Left forelimb (tissue), 1 donor: ENCODE measurements at places on chromosomes 7 and 10.

- DNase-seq: peak; percentile 82
These were observed 399.5 kb upstream of the ANKRD30A start for GRCh38 chr10:36725581-36726520.

DNA sequence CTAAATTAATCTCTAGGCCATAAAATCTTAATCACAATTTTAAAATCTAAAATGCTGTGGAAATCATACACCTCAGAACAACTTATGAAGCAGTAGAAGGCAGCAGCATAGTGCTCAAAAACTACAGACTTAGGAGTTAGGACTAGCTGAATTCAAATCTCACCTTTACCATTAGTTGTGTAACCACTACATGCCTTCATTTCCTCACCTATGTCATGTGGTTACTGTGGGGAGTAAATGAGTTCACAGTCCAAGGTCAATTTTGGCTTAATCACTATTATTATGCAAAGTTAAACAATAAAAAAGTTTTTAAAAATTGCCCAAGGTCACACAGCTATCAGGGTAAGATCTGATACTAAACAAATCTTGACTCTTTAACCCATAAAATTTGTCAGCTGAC lies 37.0 kb downstream of the SNX13 start:
- no peak for DNase-seq

- DNase-seq: no peak
These were observed 124.4 kb upstream of the ZNF804B start for GRCh38 chr7:88635149-88635548.

GRCh38 chr7:43952028-43952427 lies 25.8 kb downstream of the UBE2D4 start:
- no peak for DNase-seq

DNA sequence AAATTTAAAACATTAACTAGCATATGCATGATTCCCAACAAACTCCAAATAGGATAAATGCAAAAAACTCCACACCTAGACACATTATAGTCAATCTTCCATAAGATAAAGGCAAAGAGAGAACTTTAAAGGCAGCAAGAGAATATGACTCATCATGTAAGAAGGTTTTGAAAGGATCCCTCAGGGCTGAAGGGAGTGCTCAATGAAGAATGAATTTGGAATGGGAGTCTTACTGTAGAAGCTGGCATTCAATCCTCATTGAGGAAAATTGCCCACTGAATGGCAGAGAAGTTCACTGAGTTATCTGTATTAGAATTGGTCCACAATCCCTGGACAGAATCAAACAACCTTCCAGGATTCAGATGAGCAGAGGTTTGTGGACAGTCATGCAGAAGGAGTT lies 26.1 kb upstream of the ZNF365 start:
- DNase-seq: no peak

GRCh38 chr7:130910949-130911944 lies 177.2 kb upstream of the KLF14 start:
- no peak for DNase-seq

GRCh38 chr7:157467496-157468212 lies 130.8 kb downstream of the DNAJB6 start:
- peak; percentile 46 for DNase-seq

- DNase-seq: no peak
These were observed 25.2 kb downstream of the CNPY1 start for GRCh38 chr7:155521007-155521742.

DNA sequence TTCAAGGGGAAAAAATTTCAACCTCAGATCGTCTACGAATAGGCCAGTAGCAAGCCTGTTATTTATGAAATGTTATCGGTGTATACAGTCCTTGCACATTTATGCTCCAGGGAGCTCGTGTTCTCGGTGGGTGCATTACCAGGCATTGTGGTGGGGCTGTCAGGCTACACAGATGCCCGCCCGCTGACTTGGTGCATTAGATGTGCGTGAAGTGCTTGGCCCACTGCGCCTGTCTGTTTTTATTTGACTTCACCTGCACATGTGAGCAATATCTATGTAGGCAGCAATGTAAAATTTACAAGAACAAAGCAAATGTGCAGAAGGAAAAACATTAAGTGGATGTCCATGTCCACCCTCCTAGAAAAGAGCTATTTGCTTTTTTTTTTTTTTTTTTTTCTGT lies 2.8 kb downstream of the FOXK1 start:
- DNase-seq: no peak

GRCh38 chr10:10361301-10361885 lies 656.3 kb upstream of the CELF2 start:
- DNase-seq: no peak

- DNase-seq: no peak
These were observed 1.8 kb downstream of the TDRD1 start for GRCh38 chr10:114180937-114181336.

DNA sequence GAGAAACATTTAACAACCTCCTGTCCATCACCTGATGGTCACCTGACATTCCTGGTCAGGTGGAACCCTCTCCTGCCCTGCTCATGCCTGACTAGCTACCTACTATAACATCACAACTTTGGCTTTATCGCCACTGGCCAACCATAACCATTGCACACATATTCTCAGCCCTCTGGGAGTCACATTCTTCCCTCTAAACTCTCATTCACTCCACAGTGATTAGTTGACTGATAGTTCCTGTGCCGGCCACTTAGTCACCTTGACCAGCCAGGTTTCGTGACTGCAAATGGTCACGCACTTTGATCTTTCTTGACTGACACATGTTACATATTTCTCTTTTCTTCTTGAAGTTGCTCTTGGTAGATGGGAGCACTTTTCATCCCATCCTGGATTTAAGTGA lies 50.1 kb downstream of the GNAI1 start:
- no peak for DNase-seq

DNA sequence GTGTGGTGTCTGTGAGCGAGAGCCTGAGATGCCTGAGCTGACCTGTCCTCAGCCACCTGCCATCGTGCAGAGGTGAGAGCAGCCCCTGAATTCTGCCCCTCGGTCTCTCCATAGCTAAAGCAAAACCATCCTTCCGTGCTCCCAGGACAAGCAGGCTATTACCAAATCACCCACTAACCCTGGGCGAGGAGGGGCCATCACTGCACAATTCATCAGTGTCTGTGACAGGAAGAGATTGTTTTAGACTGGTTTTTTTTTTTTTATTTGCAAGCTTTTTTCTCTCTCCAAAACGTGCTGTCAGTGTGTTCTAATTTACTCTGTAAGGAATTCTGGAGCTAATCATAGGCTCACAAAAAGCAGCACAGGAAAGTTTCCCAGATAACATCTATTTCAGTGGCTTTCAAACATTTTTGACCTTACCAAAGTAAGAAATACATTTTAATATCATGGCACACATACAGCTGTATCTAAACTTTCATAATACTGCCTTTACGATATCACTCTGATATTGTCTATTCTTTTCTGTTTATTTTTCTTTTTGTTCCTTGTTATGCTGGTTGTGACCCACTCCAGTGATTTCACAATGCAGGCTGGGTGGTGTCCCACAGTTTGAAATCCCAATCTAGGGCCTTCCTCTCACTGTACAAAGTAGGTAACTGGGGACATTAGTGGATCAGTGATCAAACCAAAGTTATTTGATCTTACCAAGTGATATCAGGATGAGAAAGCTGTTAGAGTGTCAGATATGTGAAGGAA lies 62.8 kb downstream of the EGFR start:
- no peak for DNase-seq

GRCh38 chr10:68242051-68242450 lies 10.1 kb upstream of the ATOH7 start:
- DNase-seq: no peak

- DNase-seq: no peak
These were observed 61.0 kb downstream of the CAMK2B start for GRCh38 chr7:44264221-44264931.

GRCh38 chr7:34821932-34822558 lies 164.0 kb downstream of the NPSR1 start:
- DNase-seq: no peak

DNA sequence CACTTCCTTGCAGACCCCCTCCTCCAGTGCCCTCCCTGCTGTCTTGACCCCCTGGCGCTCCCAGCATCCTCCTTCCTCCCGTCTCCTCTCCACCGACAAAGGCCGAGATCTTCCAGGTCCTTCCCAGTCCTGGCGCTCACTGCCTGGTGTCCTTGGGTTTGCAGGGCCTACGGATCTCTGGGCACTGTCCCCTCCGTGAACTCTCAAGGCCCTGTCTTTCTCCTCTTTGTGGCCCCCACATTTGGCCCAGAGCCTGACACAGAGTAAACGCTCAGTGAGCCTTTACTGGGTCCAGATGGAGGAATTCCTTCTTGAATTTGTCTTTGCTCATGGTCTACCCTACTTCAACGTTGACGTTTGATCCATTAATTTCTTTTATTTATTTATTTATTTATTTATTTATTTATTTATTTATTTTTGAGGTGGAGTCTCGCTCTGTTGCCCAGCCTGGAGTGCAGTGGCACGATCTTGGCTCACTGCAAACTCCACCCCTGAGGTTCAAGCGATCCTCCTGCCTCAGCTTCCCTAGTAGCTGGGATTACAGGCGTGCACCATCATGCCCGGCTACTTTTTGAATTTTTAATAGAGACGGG lies 29.7 kb downstream of the TMEM270 start:
- no peak for DNase-seq

DNA sequence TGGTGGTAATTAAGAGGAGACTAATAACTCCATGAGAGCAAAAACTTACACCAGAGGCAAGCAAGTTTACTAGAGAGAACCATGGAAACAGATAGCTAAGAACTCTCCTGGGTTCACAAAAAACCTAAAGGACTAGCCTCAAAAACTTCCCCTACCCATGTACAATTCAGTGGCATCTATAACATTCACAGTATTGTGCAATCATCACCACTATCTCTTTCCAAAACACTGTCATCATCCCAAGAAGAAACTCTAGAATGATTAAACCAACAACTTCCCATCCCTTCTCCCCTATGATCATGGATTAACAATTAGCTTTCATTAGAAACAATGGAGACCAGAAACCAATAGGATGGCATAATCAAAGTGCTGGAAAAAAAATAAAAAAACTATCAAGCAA lies 1038.3 kb downstream of the LRMDA start:
- DNase-seq: no peak

- DNase-seq: peak; percentile 75
These were observed 328.2 kb downstream of the TNS3 start for GRCh38 chr7:47253650-47254080.

DNA sequence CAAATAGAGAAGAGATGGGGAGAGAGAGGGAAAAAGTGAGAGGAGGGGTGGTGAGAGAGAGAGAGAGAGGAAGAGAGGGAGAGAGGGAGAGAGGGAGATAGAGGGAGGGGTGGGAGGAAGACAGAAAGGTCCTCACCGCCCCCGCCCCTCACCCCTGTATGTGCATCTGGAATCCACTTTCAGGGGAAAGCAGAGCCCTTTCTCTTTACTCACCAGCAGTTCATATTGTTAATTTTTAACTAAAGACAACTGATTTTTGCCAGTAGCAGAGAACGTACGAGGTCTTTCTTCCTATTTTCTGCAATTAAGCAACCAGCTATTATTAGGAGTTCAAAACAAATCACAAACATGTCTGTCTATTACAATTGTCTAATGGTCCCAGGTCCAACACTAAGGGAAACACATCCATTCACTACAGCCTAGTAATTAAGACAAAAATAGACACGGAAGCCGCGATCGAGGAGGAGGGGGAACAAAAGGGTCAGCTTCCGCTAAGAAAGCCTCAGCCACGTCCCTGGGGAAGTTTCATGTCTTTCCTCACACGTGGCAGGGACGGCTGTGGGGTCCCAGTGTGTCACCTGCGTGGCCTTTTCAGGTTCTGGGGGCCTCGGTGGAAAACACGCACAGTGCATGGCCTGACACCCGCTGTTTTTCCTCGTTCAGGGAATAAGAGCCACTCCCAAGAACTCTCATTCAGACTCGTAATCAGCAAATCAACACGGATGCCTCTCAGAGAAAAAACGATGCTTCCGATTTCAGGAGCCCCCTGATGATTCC lies 572.0 kb downstream of the PTPRN2 start:
- DNase-seq: peak; percentile 66
